NCI-H1930 (cell line): ENCODE measurements at places on chromosomes 11 and 22.
A peak's percentile ranks its signal among the peaks of the same experiment; 100 is the strongest.

DNA sequence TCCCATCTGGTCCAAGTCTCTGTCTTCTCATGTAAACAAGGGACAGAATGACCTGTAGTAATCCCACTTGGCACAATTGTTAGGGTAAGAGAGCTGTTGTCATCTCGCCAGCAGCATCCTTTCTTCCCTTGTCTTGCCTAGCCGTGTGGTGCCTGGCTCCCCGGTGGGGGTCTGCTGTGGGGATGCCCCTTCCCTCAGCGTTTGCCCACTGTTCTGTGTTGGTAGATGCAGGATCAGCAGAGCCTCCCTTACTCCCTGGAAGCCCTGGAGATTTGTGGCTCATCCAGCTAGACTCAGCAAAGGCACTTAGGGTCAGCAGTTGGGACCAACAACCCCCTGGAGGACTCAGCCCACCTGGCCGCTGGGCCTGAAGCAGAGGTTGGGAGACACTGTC is 13.0 kb downstream of the ACO2 start:
- DNase-seq = no peak

DNA sequence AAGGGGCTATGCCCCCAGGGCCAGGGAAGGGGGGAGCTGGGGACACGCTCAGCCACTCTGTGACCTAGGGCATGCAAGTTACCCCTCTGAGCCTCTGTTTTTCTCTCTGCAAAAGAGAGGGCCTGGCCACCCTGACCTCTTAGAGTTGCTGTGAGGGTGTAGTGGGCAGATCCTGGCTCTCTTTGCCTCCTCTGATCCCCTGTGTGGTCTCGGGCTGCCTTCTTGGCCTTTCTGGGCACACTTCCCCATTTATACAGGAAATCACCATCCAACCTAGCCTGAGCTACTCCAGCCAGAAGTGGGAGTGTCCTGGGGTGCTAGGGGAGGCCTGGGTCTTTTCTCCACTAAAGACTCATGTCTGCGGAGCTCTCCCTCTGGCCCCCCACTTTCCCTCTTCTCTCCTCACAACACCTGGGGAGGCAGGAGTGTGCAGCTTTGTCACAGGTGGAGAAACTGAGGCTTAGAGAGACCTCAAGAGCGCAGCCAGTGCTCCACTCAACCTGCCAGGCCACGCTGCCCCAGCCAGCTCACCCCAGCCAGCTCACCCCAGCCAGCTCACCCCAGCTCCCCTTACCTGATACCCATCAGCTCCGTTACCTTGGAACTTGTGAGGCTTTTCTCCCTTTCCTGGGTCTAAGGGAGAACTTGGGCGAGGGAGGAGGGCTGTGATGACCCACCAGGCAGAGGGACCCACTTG is 1.4 kb downstream of the AIFM3 start:
- no peak for DNase-seq

DNA sequence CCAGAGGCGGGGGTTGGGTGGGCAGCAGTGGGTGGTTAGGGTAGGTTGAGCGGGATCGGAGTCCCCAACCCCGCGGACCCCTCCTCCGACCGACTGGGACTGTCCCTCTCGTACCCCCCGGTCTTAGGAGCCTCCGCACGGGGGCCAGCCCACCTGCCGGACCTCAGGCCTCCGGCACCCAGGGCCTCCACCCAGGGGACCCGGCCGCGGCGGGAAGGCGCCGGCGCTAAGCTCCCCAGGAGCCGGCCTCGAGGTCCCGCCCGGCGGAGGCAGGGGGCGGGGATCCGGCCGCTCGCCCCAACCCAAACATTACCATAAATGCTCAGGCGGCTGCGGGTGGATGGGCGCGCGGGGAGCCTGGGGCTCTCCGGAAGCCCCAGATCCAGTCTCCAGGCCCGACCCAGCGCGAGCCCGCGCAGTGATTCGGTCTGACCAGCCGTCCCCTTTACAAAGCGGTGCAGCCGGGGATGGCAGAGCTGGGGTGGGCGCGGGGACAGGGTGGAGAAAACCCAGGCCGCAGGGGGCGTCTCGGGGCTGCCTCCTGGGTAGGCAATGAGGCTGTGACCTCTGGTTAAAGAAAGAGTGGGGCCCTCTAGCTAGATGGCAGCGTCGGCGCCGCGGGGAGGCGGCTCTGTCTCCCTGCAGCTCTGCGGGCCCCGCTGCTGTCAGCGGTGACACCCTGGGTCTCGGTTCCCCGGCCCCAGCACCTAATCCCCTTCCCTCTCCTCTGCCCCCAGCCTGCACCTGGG is 4.0 kb upstream of the MCAM start:
- DNase-seq = no peak

DNA sequence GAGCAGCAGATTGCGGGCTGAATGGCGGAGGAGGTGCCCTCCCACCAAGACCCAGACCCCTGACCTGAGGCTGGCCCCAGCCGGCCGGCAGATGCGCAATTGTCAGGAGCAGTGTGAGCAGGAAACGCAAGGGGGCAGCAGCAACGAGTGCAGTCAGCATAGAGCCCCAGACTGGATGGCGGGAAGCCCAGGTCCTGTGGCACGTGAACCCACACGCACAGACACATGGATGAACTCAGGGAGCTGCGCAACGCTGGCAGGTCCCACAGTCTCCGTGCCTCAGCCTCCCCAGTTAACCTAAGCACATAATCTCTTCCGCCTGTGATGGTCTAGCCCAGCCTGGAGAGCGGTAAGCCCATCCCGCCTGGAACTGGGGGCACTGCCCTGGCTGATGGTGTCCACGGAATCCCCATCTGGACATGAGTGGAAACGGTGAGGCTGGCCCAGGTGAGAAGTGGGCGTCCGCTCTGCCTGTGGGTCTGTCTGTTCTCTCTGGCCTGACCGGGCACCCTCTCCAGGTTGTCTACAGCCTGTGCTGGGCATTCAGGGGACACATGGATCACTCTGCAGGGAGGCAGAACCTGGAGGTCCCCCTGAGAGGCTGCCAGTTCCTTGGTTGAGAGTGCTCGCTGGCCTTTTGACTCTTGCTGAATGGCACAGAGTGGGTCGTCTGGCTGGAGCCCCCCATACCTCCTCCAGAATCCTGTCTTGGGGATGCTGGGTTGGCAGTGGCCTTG is 626 bp upstream of the TBX10 start:
- DNase-seq = no peak

DNA sequence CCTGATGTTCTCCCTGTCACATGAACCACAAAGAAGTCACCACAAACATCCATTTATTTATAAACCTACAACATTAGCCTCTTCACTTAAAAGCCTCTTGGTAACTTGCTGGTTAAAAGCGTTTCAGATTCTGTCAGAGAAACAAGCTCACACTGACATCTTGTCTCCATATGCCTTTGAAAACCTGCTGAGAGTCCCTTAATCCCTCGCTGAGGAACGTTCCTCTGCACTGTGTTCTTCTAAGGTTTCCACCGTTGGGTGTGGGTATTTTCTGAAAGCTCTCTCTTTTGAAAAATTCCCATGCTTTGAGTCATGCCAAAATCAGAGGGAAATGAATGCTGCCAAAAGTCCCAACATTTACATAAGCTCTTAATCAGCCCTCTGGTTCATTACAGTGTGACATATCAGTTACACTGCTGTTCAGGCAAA is 149.8 kb downstream of the CCDC34 start:
- no peak for DNase-seq

DNA sequence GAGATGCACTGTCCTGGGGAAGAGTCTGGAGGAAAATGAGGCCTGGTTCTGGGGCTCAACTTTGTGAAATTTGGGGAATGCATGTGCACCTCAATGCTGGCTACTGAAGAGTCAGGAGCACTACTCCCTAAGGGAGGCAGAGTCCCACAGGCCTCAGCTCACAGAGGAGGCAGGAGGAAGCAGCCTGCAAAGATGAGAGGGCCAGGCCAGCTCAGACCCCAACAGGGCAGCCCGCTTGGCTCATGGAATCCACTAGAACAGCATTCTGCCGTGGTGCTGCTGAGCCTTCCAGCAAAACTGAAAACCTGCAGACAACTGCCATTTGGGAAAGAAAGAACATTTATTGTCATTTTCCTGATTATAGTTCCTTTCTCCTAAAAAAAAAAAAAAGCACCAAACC is 300.5 kb downstream of the CTTN start:
- DNase-seq = no peak

GRCh38 chr22:49210606-49211005 is 617.1 kb downstream of the BRD1 start:
- no peak for DNase-seq

DNA sequence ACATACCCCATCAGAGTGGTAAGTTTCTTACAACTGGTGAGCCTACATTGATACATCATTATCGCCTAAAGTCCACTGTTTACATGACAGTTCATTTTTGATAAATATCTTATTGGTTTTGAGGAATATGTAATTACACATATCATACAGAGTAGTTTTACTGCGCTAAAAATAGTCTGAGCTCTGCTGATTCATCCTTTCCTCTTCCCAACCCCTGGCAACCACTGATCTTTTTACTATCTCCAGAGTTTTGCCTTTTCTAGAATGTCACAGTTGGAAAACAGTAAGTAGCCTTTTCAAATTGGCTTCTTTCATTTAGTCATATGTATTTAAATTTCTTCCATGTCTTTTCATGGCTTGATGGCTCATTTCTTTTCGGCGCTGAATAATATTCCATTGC is 112.8 kb downstream of the LARGE1 start:
- DNase-seq = no peak

DNA sequence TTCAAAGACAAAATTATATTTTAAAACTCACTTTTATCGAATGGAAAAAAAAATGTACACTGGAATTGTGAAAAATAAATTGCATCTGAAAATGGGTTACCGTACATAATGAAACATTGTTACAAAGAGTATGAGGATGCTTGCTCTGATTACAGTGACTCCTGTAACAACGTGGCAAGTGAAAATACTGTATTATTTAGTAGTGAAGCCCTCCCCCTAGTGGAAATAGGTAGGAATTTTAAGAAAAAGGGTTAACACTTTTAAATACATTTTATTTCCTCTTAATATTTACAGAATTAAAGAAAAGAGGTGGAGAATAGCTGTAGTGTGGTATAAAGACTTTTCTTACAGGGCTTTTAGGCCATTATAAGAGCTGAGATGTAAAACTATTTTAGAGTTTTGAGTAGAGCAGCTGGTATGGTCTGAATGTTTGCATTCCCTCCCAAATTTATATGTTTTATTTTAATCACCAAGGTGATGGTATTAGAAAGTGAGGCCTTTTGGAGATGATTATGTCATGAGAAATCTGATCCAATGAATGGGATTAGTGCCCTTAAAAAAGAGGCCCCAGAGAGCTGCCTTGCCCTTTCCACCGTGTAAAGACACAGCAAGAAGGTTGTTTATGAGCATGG is 25.2 kb downstream of the FAM76B start:
- peak; percentile 43 for DNase-seq

GRCh38 chr11:71148716-71149115 is 103.7 kb downstream of the SHANK2 start:
- no peak for DNase-seq

DNA sequence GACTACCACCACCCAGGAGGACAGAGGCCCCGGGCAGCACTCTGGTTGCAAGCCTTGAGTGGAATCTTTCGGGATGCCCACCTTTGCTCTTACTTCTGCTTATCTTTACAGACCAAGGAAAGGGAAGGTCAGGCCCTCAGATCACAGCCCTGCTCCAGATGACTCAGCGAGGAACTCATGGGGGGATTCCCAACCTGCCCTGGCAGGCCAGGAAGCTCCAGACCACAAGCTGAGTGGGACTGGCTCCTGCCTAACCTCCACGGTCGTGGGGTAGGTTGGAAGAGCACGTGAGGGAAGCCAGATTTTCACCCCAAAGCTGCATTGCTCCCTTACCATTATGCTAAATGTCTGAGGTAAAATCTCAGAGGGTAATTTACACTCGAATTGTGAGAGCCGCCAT is 11.8 kb downstream of the TBC1D10A start:
- DNase-seq = no peak

DNA sequence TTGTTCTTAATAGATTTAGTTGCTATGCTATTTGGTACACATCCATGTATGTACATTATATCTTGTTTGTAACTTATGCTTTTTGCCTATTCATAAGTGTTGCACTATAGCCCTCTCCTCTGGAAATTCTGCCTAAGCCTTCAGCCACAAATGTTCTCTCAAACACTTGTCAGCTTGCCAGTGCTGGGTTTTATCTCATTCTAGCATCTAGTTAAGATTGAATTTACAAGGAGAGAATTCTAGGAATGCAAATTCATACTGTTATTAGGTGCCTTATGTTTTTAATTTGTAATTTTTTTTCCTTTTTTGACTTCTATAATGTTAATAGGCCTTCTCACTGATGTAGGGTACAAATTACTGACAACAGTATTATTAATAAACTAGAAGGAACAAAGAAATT is 14.6 kb upstream of the CTSC start:
- DNase-seq = no peak

DNA sequence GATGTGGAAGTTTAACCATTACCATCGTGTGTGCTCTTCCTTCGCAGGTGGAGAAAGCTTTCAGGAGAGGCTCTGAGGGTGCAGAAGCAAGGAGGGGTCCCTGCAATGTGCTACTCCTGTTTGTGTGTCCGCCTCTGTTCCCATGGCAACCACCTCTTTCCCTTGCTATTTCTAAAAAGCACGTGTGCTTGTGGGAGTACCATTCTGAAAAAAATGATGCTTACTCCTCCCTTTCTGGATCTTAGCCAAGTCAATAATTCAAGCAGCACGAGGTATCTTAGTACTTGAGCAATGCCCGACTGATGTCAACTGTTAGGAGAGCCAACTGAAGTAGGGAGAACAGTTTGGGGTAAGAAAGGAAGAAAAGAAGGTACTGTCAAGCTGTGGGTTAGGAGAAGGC is 628.7 kb downstream of the NTM start:
- DNase-seq = no peak

GRCh38 chr11:103077554-103077953 is 14.4 kb downstream of the DCUN1D5 start:
- no peak for DNase-seq

GRCh38 chr11:96474263-96474662 is 84.5 kb downstream of the JRKL start:
- no peak for DNase-seq

DNA sequence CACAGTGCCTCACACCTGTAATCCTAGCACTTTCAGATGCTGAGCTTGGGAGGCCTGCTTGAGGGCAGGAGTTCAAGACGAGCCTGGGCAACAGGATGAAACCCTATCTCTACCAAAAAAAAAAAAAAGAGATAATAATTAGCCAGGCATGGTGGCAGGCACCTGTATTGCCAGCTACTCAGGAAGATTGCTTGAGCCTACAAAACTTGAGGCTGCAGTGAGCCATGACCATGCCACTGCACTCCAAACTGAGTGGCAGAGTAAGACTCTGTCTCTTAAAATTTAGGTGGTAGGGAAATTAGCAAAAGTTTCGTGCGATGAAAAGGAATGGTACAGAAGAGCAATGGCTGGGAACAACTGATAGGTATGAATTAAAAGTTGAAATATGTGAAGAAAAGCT is 18.0 kb downstream of the ST13 start:
- no peak for DNase-seq

DNA sequence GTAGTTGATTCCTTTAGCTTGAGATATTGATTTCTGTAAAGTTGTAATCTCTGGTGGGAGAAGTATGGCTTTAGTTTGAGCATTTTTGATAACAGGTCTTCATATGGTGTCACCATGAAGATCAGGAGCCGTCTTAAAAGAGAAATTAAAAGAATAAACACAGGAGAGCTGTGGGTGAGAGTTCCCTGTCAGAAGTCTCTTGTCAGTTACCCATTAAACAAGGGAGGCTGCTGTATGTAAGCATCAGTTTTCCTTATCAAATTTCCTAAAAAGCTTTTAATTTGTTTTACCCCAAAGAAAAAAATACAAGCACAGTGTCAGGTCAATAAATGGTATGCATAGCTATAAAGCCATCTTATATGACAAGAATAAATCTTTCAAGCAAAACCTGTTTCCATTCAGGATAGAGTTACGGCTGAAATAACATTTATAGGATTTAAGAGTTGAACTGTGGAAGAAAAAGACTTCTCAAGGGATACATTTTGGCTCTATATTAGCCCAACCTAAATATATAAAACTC is 767.5 kb downstream of the JRKL start:
- DNase-seq = no peak
